Activated CD4-positive, alpha-beta T cell treated with anti-CD3 and anti-CD28 coated beads, Interleukin-2, Interleukin-4, amounts not matched to agents 100 ng/mL and 50 ng/mL, durations not matched to agents 16 hours and 8 hours (primary cell): ENCODE measurements at places on chromosomes 1 and 21.

- DNase-seq = no peak
These were observed 101.7 kb downstream of the PATJ start for GRCh38 chr1:61844006-61844405.

DNA sequence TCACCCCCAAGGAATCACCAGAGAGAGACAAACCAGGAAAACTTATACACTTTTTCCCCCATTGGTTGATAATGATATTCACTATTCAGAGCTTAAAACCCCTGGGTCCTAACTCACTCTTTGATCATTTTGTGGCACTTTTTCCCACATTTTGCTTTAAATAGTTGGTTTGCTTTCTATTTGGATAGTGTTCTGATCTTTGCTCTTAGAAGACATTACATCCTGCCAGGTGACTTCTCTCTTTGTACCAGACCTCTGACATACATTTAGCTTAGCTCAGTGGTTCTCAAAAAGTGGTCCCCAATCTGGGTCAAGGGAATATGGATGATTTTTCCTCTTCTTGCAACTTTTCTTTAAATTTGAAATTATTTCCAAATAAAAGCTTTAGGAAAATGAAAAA lies 228.4 kb downstream of the RPS6KC1 start:
- DNase-seq = no peak

DNA sequence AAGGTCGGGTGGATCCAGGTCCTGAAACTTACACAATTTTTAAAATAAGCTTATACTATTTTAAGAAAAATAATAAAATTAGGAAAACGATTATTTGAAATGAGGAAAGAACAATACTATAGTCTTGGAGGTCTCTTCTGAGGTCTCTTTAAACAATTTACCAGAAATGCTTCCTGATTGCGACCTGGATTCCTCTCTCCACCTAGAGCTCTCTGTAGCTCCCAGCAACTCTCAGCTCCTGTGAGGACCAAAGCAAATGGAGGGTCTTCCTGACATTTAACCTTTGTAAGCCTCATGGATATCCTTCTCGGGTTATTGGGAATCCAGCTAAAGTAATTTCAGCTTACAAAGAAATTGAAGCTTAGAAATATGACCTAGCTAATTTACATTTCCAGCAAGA lies 886 bp downstream of the BTBD8 start:
- no peak for DNase-seq

DNA sequence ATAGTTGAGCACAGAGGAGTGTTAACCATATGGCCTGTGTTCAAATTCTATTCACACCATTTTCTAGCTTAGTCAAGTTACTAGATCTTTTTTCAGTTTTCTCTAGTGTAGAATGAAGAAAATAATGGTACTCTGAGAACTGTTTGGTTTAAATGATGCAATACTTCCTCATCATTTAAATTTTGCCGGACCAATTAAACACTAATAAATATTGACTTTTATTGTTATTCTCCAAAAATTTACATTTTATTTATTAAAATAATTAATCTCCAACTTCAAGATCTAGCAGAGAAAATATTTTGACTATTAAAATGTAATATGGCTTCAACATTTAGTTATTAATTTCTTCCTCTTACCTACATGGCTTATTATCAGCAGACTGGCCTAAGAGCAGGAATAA lies 123.1 kb downstream of the OLFM3 start:
- DNase-seq = no peak

- DNase-seq = no peak
These were observed 84.4 kb downstream of the CLEC20A start for GRCh38 chr1:178412400-178412770.
